Activated T-cell treated with anti-CD3 and anti-CD28 coated beads for 4 hours (primary cell): ENCODE measurements at places on chromosomes 6 and 20.
A peak's percentile ranks its signal among the peaks of the same experiment; 100 is the strongest.

- DNase-seq, result no peak
These were observed 112.0 kb upstream of the CCN2 start for GRCh38 chr6:132063204-132063603.

GRCh38 chr6:16329233-16329632 lies 90.8 kb downstream of the GMPR start:
- no peak for DNase-seq

GRCh38 chr6:141467881-141468280 lies 664.8 kb upstream of the GJE1 start:
- DNase-seq, result no peak

DNA sequence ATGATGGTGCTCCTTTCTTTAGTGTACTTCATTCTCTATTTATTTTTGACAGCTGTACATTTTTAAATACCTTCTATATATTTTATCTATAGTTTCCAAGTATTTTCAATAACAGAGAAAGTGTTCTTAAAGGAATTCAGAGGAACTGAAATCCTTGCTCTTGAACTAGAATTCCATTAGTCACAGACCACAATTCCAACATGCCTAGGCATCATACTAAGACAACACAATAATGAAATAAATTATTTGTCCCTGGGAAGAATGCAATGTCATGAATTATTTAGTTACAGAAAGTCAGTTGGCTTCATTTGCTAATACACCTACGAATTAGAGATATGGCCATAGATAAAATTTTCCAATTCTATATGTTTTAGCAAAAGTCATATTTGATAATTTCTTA lies 671.2 kb downstream of the EPHA7 start:
- DNase-seq, result no peak

DNA sequence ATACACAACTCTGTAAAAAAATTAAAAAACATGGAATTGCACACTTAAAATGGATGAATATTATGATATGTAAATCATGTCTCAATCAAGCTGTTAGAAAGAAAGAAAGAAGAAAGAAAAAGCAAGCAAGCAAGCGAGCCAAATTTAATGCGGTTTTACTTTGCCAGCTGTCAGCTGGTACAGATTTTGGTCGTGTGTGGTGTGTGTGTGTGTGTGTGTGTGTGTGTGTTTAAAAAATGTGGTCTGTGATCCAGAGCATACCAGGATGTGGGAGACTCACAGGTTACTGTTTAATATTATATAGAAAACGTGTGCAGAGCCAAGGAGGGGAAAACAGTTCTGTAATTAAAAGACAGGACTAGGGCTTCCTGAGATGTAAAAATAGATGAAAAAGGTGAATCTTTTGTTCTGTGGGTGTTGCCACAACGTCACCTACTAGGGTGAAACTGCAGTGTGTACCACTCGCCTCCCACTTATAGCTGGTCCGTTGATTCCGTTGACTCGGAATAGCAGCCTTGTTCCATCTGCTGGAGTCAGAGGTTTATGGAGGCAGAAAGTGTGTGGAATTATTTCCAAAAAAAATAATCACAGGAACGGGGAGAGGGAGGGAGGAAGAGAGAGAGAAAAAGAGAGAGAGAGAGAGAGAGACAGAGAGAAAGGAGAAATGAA lies 197.7 kb downstream of the BCAS1 start:
- DNase-seq, result peak; percentile 35

DNA sequence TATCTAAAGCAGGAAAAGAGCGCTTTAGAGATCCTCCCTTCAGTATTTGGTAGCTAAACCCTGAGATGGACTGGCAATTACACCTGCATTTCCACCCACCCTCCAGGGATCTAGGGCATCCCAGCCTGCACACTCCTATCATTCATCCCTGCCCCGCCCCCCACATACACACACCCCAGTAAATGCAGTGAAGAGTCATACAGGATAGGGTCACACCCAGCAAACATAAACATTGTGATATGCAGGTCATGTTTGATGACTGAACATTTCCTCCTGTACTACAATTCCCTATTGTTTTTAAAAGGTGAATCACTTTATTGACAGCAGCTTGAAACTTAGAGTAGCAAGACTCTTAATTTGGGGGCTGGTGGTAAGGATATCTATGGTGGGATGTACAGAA lies 112.9 kb downstream of the FOXO3 start:
- no peak for DNase-seq

DNA sequence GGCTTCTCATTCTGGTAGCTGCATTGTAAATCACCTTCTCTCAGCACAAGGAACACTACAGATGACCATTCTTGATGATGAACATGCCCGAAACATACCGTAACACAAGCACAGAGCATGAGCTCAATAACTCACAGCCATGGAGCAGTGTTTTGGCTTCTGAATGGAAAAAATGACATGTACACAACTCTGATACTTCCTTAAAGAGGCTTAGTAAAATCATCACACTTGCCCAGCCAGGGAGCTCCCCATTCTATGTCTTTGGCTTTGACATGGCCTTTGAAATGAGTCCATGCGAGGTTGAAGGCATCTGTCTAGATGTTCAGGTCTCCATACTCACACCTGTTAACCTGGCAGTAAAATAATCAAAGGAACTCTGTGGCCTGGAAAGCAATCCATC lies 87.6 kb downstream of the MYB start:
- DNase-seq, result no peak

DNA sequence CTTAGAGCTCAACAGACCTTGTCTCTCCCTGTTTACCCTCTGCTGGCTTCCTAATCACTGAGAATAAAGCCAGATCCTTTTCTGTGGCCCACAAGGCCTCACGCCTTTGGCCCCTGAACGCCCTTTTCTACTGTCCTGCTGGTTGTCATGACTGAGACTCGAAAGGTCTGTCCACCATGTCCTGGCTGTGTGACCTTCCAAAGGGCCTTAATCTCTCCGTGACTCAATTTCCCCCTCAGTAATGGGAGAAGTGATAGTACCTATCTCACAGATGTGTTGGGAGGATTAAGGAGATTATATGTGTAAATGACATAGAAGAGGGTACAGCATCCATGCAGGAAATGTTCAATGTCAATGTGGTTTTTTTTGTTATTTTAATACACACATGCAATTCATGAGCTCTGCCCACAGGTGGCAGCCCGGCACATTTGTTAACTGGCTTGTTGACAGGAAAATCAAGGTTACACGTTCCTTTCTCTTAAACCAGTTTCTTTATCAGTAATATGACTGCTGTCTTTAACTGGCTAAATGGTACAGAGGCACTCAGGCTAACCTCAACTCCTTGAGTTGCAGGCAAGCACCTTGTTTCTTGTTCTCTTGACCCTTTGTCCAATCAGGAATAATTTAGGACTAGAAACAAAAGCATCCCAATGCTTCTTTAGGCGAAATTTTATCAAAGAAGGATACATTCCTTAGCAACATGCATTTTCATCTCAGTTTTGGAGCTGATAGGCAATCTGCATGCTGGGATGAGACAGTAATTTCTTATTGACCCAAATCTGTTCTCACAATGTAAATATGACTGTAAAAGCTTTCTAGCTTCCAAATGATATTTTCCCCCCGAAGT lies 16.6 kb downstream of the SLC22A1 start:
- peak; percentile 48 for DNase-seq

GRCh38 chr20:2133318-2134183 lies 31.9 kb downstream of the STK35 start:
- no peak for DNase-seq

DNA sequence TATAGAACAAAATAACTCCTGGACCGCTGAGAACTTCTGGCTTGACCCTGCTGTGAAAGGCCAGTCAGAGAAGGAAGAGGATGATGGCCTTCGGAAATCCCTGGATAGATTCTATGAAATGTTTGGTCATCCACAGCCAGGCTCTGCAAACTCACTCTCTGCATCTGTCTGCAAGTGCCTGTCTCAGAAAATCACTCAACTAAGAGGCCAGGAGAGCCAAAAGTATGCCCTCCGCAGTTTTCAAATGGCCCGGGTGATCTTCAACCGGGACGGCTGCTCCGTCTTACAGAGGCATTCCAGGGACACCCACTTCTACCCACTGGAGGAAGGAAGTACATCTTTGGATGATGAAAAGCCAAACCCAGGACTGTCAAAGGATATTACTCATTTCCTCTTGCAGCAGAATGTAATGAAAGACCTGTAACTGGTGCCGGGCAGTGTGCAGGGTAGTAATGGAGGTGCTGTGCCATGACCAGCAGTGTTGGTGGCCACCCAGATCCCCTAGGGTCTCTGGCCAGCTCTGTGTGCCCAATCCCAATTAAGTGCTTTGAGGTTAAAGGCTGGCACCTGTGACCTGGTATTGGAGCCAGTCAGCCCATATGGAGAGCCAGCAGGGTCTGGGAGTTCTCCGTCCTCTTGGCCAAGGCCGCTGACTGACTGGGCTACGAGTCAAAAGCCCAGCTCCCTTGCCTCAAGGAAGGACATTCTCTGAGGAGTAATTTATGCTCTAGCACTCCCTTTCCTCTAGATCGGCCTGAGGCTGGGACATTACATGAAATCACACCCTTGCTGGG lies 87.1 kb downstream of the TRMT6 start:
- DNase-seq, result no peak

GRCh38 chr20:59013031-59013951 lies 5.9 kb upstream of the TUBB1 start:
- no peak for DNase-seq

- DNase-seq, result no peak
These were observed 50.8 kb downstream of the IL22RA2 start for GRCh38 chr6:137122612-137123011.

GRCh38 chr6:124475176-124475575 lies 487.1 kb upstream of the RNF217 start:
- DNase-seq, result no peak

GRCh38 chr6:42275376-42276033 lies 57.8 kb upstream of the MRPS10 start:
- no peak for DNase-seq
